Lower lobe of right lung (tissue), 2 donors: ENCODE measurements at places on chromosomes 11 and 22.

- no peak for DNase-seq
Observed at GRCh38 chr11:75279273-75279672, 38.7 kb downstream of the TPBGL start.

- DNase-seq, result peak; percentile 89
Observed at GRCh38 chr22:42500161-42500835, 19.3 kb downstream of the RRP7A start.

- no peak for DNase-seq
Observed at GRCh38 chr22:33599596-33599995, 320.7 kb downstream of the LARGE1 start.

- no peak for DNase-seq
Observed at GRCh38 chr11:37449146-37449545, 851.1 kb upstream of the RAG2 start.

- no peak for DNase-seq
Observed at GRCh38 chr11:28674433-28675103, 566.4 kb downstream of the METTL15 start.

- DNase-seq, result no peak
Observed at GRCh38 chr11:129935723-129936122, 40.3 kb upstream of the NFRKB start.

DNA sequence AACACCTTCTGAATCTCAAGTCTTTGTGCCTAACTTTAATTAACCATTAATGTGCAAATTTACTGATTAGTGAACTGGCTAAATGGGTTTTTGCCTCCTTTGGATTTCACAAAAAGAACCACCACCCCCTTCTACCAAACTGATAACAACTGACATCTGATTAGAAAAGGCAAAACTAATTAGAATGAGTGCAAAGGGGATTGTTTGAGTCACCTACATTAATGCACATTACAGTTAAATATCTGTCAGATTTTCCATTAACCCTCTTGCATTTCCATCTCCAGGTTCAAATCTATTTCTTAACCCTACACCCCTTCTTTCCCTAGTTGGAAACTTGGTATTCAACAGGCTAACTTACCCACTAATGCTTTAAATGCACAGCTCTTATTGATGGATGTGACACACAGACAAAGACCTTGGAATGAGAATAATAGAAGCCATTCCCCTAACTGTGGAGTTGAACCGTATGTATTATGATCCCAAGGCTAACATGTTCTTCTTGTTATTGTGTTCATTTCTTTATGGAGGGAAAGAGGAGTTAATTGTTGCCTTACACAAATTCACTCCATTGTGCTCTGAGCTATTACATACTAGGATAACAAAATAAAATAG, 161.5 kb upstream of the MTMR2 start:
- DNase-seq, result no peak

- DNase-seq, result no peak
Observed at GRCh38 chr11:20058749-20059458, 101.4 kb downstream of the DBX1 start.

GRCh38 chr11:1194977-1195681, 27.7 kb upstream of the MUC5B start:
- DNase-seq, result peak; percentile 28

DNA sequence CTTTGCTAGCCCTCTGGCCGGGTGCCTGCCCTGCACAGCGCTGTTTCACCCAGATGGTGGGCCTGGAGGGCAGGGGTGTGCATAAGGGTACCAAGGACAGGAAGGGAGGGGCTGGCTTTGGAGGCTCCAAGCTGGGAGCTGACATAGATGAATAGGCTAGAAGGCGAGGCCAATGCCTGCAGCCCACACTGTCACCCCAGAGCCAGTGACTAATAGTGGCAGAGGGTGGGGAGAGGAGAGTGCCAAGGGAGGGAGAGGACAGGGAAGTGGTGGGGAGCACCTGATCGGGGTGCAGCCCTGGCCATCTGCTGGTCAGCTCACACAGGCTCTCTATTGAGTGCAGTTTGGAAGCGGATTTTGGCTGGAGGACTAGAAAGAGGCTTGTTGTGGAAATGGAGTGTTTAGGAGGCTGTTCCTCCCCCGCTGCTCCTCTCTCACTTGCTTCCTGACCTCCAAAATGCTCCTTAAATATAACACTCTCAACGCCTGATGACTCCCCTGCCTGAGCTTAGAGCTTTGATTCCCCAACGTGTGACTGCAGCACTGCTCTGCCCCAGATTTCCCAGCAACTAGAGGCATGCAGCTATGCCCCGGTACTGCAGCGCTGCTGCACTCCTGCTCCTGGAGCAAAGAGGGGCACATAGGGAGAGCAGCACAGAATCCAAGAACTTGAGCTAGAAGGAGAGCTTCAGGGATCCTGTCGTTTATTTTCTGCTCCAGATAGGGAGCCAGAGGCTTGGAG, 89.2 kb downstream of the GRAMD1B start:
- DNase-seq, result no peak

DNA sequence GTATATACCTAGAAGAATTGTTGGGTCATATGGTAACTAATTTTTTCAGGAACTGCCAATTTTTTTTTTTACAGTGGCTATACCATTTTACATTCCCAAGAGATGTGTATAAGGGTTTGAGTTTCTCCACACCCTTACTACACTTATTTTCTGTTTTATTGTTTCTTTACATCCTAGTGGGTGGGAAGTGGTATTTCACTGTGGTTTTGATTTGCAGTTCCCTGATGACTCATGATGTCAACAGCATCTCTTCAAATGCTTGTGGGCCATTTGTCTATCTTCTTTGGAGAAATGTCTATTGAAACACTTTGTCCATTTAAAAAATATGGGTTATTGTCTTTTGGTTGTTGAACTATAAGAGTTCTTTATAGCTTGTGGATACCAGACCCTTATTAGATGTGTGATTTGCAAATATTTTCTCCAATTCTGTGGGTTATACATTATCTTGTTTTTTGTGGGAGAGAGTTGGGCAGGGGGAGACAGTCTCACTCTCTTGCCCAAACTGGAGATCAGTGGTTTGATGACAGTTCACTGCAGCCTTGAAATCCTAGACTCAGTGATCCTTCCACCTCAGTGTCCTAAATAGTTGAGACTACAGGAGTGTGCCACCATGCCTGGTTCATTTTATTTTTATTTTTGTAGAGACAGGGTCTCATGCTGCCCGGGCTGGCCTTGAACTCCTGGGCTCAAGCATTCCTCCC, 30.3 kb upstream of the PISD start:
- no peak for DNase-seq

DNA sequence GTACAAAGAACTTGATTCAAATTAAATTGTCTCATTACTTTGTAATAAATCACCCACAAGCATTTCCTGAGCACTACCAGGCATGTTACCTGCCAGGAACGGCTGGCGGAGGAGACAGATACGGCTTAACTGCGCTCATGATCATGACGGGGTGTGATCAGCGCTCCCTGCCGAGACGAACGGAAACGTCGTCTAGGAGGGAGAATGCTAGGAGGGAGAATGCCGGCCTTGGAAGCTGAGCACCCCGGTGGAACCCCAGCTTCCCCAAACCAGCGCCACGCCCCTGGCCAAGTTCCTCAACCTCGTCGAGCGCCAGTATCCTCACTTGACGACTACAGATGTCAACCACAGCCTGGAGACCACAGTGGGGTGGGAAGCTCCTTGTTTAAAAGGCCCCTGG, 272.8 kb downstream of the CTTN start:
- peak; percentile 44 for DNase-seq

DNA sequence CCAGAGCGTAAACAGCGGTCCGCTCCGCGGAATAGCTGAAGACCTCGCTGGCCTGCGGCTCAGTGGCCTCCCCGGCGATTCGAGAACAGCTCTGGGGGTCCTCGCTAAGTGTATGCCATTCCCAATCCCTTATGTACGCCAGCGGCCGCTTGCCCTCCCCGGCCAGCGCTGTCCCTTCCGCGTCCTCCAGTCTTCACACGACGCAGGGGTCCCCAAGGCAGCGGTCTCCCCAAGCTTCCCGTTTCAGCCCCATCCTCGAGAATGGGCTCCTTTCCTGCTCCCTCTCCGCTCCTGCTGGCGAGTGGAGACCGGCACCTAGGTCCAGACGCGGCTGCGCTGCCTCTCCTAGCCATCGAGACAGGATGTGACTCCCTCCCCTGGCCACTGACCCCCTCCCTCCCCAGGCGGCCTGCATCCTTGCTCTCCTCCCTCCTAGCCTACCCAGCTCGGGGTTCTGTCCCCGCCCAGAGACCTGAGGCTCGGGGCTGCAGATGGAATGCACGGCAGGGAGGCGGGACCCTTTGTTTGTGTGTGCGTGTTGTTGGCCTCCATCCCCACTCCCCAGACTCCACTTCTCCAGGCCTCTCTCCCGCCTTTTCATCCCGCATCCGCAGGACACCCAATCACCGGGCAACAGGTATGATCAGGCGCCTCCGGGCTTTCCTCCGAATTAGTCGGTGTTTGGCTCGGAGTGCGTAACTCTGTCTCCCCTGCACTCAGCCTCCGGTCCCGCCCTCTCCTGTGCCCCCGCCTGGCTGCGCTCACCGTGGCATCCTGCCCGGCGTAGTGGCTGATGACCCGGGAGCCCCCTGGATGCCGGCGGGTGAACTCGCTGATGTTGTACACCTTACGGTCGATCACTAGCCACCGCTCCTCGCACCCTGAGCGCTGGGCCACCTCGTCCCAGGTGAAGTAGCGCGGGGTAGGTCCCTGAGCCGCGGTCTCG, 740 bp downstream of the FADS1 start:
- DNase-seq, result peak; percentile 79

DNA sequence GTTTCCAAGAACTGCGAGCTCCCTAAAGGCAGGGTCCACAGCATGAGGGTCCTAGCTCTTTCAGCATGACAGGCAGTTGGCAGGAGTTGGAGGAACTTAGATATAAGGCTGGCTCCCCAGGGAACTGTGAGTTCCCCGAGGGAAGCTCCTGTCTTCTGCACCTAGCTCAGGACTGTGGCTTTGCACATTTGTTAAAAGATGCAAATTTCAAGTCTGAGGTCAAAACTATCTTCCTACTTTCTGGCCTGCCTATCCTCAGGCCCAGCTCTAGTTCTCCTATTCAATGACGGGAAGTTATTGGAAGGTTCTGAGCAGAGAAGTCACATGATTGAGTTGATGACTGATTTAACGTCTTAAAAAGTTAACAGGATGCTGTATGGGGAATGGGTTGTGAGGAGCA, 11.7 kb upstream of the UCP3 start:
- DNase-seq, result no peak

- no peak for DNase-seq
Observed at GRCh38 chr11:45560155-45560912, 105.1 kb downstream of the CHST1 start.

- DNase-seq, result no peak
Observed at GRCh38 chr11:31655483-31655882, 145.9 kb downstream of the ELP4 start.
